Glomerular endothelial cell (primary cell): ENCODE measurements at places on chromosomes 3 and 15. TPM values are rescaled to one million over a fixed set of nuclear protein-coding genes. Genes with fewer than 3 reads are reported as not detected.

PRR20G gene
- not detected in 2 replicates for total RNA-seq

AEN gene
- 61.5 and 65.4 TPM in 2 replicates for total RNA-seq

AGBL1 gene
- not detected in 2 replicates for total RNA-seq

FEZF2 gene
- total RNA-seq, result not detected in 2 replicates

TTLL13 gene
- not detected in 2 replicates for total RNA-seq

GHSR gene
- total RNA-seq, result not detected in 2 replicates

LMCD1 gene
- total RNA-seq, result 13.4 and 23.9 TPM in 2 replicates

CHRNB4 gene
- not detected in 2 replicates for total RNA-seq

DZIP1L gene
- total RNA-seq, result 3.5 and 17.7 TPM in 2 replicates

EOMES gene
- total RNA-seq, result not detected in 2 replicates

CCDC9B gene
- 11.8 and 20.0 TPM in 2 replicates for total RNA-seq

CNTN4 gene
- total RNA-seq, result 0.12 and 0.19 TPM in 2 replicates

GRCh38 chr3:195407531-195408409 is 35.0 kb downstream of the ACAP2 start:
- no peak for DNase-seq

DNA sequence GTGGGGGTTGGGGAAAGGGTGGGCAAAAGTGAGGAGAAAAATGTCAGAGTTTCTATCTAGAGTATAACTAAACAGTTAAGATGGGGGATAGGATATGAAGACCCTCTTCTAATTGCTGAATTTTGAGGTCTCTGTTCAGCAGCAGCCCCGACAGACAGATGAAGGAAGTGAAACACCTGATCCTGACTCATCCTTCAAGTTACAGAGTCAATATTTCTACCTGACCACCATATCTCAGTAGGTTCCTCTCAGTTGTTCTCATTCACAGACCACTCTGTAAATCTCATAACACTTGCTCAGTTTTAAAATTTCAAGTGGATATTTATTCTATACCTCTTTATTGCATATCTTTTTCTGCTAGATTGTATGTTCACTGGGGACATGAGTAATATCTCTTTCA is 69.5 kb downstream of the CCDC54 start:
- DNase-seq, result no peak

DNA sequence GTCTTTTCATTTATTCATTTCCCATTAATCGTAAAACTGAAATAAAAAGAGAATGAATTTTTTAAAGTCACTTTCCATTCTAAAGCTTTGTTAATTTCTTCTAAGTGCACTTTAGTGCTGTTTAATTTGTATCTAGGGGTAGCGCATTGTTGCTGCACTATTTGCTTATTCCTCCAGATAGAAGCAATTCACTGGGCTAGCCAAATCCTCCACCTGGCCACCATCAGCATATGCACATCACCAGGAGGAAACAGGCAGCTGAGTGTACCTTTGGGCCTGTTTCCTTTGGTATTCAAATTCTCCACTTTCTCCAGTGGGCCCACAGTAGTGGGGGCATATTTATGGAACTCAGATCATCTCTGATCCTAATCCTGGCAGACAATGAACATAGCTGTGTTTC is 29.8 kb upstream of the CPB1 start:
- DNase-seq, result no peak

- no peak for DNase-seq
Observed at GRCh38 chr3:144036498-144036897, 64.9 kb downstream of the DIPK2A start.

- no peak for DNase-seq
Observed at GRCh38 chr3:132555306-132556035, 41.6 kb upstream of the ACKR4 start.

DNA sequence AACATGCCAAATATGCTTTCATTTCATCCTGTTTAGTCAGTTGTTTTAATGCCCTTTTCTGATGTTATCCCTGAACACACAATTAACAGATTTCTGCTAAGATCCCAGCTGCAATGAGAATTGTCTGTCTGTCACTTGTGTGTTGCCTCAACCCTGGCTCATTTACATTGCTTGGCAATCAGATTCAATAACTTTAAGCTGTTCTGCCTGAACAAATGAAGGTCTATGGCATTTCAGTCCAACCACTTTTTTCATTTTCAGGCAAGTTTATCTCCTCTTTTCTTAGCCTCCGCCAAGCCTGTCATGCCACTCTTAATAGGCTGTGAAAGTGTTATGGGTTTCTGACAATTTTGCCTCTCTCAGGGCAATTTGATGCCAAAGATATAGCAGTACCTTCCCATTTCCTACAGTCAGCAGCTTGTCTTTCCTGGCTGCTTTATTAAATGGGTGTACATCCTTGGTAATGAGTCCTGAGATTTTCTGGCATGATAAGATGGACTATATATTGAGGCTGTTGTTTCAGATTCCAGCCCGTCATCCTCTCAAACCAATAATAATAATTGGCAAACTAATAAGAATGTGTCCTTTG is 68.7 kb upstream of the ADAMTS9 start:
- no peak for DNase-seq

- no peak for DNase-seq
Observed at GRCh38 chr3:66280304-66280703, 59.5 kb downstream of the SLC25A26 start.

DNA sequence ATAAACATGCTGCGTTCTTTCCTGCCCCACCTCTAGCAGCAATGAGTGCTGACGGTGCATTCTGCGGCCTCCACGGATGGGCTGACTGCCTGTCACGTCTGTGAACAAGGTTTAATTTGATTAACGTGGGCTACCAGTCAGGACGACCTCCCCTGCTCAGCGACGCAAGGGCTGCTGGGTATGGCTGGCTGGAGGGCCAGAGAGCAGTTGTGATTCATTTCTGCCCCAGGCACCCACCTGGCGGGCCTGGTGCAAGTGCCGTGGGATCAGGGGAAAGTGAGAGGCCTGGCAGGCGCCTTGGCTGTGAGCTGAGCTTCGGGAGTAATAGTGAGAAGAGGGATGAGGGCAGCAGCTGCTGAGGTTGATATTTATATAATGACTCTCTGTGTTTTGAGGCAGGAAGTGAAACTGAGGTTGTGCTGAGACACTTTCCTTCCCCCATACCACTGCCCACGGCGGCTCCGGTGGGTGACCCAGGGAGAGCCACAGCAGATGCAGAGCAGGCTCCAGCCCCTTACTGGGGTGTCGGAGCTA is 190.4 kb upstream of the BCL6 start:
- DNase-seq, result no peak

DNA sequence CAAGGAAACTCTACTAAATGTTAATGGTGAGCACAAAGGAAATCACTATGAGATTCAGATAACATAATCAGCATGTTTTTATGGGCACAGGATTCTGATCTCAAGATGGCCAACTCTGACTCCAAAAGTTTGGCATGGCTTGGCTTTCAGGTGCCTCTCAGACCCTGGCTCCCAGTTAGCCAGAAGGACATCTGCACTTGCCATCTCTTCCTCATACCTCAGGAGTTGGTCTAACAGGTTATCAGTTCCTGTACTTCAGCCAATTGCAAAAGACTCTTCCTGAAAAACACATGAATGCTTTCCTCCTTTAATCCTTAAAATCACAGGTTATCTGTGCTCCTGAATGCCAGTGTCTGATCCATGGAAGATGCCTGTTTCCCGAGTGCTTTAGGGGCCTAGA is 25.0 kb downstream of the TMPRSS7 start:
- no peak for DNase-seq

- no peak for DNase-seq
Observed at GRCh38 chr3:50194903-50195500, 3.6 kb downstream of the GNAT1 start.

GRCh38 chr3:78459796-78460195 is 1308.0 kb downstream of the ROBO1 start:
- no peak for DNase-seq

DNA sequence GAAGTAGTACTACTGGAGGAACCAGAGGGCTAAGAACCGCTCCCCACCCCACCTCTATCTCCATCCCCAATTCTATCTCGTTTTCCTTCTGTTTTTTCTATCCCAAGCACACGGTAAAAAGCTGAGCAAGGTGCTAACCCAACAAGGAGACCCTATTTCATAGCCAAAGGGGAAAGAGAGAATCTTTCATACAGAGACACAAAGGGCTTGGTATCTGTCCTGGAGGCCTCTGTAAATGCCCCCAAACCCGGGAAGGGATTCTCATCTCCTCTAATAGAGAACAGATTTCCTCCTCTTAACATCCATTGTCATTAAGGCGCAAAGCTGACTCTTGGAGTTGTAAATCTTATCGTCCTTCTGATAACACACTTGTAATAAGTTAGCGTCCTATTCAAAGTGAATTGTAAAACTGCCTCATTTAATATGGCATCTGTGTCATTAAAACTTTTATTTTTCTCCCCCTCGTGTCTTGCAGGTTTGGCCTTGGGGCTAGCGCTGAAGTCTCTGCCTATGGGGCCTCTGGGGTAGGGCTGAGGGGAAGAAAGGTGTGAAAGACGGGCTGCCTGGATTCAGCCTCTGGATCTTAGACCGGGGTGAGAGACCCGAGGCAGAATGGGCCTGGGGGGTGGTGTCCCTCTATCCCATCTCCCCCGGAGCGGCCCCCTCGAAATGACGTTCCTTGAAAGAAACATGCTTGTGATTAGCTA is 12.1 kb downstream of the NR2F2 start:
- DNase-seq, result no peak

- no peak for DNase-seq
Observed at GRCh38 chr3:152213203-152213602, 55.5 kb upstream of the MBNL1 start.

GRCh38 chr3:138912237-138912636 is 34.7 kb downstream of the FOXL2 start:
- no peak for DNase-seq

GRCh38 chr15:32659340-32660155 is 18.0 kb downstream of the SCG5 start:
- no peak for DNase-seq

- no peak for DNase-seq
Observed at GRCh38 chr15:68550498-68551295, 28.1 kb upstream of the CORO2B start.

DNA sequence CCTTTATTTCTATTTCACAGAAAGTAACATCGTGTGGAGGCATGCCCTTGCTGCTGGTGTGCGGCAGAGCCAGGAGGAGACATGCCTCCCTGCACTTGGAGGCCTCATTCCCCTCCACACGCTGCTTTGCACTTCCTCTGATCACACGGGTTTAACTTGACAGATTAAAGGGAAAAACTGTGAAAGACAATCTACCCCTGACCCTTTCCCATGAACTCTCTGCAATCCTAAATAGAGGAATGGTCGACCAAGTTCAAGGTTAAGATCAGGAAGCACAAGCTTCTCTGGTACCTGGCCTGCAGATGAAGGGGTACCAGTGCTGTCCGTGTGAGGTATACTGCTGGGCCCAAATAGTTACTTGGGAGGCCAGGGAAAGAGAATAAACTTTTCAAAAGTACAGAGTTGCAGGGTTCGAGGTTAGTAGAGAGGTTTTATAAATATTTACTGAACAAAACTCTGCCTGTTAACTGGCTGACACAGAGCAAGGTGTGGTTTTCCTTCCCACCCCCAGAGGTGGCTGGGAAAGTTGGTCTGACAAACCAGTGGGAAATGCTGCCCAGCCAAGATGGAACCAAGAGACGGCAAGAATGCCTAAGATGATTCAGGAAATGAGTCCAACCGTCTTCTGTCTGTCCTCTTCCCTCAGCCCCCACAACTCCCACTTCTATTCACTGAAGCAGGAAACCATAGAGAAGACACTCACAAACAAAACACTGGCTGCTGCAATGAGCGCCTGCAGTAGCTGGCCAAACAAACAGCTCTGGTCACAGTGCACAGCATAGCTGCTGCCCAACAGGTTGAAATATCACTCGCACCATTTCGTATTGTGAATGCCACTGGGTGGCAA is 79.6 kb downstream of the IGF2BP2 start:
- no peak for DNase-seq

GRCh38 chr3:150308481-150309256 is 99.4 kb upstream of the TSC22D2 start:
- DNase-seq, result no peak

- no peak for DNase-seq
Observed at GRCh38 chr15:36707884-36708435, 128.5 kb downstream of the CDIN1 start.

DNA sequence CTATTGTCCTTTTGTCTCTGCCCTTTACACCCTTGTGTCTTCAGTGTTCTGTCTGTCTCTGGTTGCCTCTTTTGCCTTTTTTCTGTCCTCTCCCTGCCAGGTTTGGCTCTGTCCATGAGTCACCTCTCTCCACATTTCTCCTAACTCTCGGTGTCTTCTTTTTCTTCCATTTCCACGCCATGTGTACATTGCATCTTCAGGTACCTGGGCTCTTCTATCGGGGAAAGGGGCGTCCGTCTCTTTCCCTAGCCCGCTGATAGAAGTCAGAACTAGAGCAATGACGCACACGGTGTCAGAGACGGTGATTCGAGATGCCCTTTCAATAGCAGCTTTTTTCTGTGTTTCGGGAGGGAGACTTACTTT is 641 bp downstream of the OPA1 start:
- DNase-seq, result no peak
